Aorta (tissue), 5 donors: ENCODE measurements at places on chromosomes 7 and 10. TPM values are rescaled to one million over a fixed set of nuclear protein-coding genes. Genes with fewer than 3 reads are reported as not detected.

Gene DOCK4
- total RNA-seq: 94.3 TPM

Gene CHCHD2
- 187 TPM for total RNA-seq

DNA sequence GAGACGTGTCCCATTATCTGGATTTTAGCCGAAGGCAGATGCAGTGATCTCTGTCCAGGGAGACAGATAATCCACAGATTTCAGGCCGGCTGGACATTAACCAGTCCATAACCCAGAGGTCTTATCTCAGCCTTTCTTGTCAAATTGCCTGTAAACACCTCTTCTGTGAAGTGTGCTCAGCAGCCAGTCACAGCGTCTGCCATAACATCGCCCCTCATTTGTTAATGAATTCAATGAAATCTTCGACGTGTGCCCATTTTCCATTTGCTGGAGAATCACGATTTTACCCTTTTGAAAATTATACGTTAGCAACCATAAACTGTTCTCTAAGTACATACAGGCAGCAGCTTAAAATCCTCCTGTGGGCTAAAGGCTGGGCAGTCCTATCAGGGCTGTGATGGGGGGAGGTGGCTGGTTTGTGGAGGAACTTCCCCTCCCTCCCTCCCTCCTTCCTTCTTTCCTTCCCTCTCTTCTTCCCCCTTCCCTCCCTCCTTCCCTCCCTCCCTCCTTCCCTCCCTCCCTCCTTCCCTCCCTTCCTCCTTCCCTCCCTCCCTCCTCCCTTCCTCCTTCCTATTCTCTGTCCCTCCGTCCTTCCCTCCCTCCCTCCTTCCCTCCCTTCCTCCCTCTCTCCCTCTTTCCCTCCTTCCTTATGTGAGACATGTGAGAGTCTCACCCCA, 26.6 kb upstream of the FAM20C start:
- peak; percentile 33 for DNase-seq

GRCh38 chr7:75534727-75535307, 42.7 kb downstream of the SPDYE5 start:
- DNase-seq: no peak

DNA sequence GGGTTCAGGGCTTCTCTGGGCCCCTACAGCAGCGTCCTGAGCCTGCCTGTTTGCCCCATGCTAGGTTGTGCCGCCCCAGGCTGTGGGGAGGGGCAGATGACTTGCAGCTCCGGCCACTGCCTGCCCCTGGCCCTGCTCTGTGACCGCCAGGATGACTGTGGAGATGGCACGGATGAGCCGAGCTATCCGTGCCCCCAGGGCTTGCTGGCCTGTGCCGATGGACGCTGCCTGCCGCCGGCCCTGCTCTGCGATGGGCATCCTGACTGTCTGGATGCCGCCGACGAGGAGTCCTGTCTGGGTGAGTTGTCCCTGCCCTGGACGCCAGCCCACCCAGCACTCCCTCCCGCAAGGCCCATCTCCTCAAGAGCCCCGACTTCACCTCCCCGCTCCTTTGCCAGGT, 15.7 kb upstream of the ZNF467 start:
- no peak for DNase-seq

- no peak for DNase-seq
Measured at GRCh38 chr10:60212195-60212594, 177.5 kb downstream of the ANK3 start.

DNA sequence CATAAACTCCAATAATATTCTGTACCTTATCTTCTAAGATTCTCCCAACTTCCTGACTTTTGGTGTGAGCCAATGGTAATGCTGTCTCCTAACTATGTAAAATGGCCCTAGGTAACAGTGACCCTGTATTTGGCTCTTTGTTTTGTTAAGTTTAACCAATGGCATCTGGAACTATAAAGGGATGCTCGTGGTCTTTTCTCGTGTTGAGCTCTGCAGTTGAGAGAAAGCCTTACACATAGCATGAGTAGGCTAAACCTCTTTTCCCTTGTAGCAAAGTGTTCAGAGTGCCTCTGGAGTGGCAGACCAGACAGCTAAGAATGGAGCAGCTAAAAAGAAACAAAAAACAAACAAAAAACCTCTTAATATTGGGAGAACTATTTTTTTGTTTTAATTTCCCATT, 5.2 kb downstream of the TES start:
- DNase-seq: no peak

GRCh38 chr10:46091828-46092523, 45.9 kb upstream of the MSMB start:
- no peak for DNase-seq

DNA sequence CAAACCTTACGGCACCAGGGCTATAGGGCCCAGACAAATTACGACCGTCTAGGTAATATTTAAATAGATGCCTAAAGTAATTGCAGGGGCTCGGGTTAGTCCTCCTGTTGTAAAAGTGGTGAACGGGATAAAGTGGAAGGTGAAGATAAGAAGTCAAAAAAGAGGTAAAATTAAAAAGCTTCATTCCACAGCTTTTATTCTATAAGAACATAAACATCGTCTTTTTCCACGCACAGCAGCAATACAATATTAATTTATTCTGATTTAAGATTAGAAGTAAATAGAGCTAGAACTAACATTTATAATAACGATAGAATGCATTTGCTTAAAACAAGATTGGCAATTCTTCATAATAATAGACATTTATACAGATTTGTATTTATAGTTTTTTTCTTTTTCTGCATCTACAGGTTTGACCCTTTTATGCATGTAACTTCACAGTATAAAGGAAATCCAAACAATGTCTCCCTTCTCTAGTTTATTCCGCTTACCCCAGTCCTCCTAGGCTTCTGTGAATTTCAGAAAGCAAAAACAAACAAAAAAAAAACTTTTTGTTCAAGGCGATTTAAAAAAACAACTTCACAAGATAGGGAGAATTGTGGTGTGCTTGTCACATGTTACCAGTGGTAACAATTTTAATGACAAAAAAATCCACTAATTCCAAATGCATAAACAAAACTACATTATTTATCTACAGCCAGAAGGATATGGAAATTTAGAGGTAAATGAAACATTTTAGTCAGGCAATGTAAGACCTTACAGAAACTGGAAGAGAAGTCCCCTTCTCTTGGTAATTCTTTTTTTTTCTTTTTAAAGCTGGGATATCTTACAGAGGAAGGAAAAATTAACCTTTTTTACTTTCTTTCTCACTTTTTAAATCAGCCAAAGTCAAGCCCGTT, 3.4 kb downstream of the HOXA10 start:
- DNase-seq: no peak
